ENCODE measurements at places on chromosomes 2 and 18.

DNA sequence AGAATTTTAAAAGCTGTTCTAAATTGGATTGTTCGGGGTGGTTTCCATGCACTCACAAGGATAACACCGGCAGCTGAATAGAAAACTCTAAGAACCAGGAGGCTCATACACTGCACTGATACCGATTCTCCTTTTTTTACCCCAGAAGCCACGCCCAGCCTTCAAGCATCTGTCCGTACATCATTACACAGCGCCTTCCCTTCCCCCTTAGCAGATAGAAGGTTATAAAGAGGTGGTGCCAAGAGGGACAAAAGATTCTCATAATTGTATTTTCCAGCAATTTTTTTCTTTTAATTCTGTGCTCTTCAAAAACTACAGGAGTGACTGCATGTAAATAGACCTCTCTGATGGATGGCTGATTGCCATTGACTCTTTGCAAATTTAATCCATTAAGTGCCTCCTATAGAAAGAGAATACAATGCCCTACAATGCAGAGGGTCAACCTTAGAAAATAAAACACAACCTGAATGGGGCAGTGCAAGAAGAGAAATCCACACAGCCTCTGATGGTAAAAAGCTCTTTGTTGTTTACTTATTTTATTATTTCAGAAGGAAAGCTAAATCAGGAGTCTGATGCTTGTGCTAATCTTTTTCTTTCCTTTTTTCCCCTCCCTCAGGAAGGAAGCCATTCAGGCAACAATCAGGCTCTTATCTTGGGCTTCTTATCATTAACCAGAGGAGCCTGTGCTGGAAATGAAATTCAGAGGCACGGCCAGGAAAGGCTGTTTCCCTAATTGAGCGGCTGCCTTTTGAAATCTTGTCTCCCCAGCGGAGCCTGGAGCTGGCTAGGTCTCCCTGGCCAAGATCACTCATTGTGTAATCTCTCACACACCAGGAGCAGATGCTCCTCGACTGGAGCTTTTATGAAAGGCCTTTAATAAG, 198.9 kb upstream of the NABP1 start:
- no peak for DNase-seq

DNA sequence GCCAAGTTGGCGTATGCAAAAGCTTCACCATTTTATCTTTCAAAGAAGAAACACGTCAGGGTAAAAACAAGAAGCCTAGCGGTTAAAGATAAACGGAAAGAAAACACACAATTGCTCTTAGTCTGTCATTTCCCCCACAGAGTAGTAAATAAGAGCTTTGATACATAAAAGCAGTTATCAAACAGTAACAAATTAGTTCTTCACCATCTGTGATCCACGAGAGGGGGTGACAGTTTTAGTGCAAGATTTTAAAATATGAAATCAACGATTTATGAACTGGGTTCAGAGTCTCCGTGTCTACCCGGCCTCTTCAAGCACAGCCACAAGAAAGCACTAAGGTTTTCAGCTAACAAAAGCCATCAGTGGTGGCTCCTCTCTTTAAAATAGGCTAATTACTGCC, 703.9 kb upstream of the ID2 start:
- no peak for DNase-seq

DNA sequence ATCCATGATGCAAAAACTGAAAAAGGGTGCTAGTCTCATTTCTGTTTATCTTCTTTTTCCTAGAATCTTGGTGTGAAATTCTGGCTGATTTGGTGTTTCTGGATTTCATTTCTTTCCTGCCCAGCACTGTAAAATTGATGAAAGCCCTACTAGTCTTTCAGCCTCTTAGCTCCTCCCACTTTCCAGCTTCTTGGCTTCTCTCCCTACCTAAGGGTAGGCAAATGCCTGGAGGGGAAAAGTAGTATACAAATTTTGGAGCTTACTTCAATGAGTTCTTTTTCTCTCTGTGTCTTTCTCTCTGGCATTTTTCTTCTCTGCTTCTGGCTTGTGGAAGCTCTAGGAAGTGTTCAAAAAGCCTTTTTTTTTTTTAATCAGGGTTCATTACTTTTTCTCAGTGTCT, 160.5 kb downstream of the XIRP2 start:
- DNase-seq, result no peak

- DNase-seq, result peak; percentile 50
These were observed 175.8 kb downstream of the SRBD1 start for GRCh38 chr2:45435316-45435715.

DNA sequence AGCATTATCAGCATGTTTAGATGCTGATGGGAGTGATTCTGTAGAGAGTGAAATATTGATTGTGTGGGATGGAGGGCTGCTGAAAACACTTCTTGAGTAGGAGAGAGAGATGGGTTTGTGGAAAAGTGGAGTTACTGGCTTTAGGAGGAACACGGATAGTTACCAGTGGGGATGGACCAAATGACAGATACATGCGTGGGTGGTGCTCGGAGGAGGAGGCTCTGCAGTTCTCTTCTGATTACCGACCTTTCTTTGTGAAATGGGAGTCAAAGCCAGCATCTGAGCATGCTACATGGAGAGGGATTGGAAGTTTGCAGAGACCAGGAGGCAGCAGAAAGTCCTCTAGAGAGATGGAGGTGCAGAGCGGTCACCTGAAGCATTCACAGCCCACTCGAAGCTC, 26.3 kb downstream of the RNF144A start:
- DNase-seq, result no peak

- DNase-seq, result no peak
These were observed 229.9 kb upstream of the HDAC4 start for GRCh38 chr2:239630618-239631286.

DNA sequence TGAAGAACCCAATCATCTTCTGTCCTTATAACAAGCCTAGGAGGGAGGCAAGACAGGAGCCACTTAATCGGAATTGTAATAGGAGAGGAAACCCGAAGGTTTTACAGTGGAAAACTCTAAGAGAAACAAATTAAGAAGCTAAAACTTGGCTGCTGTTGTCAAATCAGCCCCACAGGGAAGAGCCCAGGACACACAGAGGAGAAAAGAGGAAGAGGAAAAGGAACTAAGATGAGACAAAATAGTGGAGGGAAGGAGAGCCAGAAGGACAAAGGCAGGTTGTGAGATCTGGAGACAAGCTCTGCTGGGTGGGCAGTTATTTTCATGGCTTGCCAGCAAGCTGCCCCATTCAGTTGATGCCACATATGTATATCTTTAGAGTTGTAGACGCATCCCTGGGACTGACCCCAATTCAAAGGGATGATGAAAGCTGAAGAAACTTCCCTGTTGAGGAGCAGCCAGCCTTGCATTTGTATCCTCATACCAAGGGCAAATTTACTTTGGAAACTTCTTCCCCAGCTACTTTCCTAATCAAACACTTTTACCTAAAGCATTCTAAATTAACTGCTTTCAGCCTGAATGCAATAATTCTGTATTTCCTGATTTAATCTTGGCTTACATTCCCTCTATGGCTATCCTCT, 499.8 kb upstream of the MEIS1 start:
- no peak for DNase-seq

DNA sequence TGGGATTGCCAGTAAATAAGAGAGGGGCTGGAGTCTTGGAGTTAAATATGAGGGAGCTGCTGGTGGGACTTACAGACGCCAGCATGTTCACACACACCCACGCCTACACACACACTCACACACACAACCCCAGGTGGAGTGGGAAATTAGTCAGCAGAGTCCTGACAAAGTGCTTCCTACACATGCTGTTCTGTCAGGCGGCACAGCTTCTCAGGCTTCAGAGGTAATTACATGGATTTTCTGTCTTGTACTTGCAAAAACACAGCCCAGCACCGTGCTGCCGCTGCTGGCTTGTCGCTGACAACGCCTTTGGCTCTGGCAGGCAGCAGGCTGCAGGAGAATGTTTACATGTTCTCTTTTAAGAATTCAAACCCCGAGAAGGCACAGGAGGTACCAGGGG, 1186.3 kb upstream of the CELF4 start:
- no peak for DNase-seq

- DNase-seq, result no peak
These were observed 58.5 kb upstream of the SLC16A14 start for GRCh38 chr2:230127195-230127594.

DNA sequence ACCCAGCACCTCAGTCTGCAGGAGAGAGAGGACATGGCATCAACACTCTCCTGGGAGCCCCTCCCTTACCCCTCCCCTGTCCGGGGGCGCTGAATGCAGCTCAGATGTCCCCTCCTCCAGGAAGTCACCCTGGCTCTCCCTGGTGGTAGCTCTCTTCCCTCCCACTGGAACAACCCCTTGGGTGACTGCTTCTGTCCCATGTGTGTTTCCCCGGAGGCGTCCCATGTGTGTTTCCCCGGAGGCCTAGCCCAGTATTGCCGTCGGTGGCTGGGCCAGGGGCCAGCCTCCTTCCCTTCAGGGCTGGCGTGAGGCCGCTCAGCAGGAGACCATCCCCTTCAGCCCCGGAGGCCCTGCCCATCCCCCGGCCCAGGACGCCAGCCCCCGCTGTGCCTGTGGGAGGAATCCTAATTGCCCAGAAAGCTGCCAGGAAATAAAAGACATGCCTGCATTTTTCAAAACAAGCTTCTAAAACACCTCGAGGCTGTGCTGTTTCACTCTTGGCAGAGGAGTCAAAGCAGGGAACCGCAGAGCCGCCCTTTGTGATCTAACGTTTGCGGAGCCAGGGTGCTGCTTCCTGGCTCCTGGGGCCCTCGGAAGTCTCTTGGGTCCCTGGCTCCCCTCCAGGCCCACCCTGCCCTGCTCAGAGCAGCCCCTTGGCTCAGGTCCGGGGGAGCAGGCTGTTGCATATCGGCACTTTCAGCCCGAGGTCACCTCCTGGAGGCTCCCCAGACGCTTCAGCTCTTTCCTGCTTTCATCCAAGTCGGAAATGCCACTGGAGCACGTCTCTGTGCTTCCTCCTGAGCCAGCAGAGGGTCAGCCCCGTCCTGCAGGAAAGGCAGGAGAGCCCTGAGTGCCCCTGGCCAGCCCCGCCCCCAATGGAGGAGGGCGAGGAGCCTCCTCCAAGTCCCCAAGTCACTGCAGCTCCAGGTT, 11.4 kb downstream of the SNED1 start:
- no peak for DNase-seq

GRCh38 chr2:221908518-221908917, 336.4 kb upstream of the EPHA4 start:
- DNase-seq, result no peak

Measured in NCI-H2171 (cell line).